Left renal pelvis (tissue), 4 donors: ENCODE measurements at places on chromosomes 7 and 10. TPM values are rescaled to one million over a fixed set of nuclear protein-coding genes. Genes with fewer than 3 reads are reported as not detected.

DNA sequence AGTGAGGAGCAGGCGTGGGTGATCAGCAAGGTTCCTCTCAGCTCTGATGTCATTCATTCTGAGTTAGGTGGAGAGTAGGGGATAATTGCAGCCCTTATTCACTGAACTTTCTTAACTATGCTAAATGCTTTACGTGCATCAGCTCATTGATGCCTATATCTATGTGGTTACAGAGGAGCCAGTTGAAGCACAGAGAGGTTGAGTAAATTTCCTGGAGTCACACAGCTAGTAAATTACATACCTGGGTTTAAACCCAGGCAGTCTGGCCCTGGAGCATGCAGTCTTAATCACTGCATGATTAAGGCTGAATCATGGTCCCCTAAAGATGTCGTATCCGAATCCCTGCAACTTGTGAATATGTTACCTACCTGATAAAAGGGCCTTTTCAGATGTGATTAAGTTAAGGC is 99.6 kb downstream of the GRK5 start:
- DNase-seq: no peak

DNA sequence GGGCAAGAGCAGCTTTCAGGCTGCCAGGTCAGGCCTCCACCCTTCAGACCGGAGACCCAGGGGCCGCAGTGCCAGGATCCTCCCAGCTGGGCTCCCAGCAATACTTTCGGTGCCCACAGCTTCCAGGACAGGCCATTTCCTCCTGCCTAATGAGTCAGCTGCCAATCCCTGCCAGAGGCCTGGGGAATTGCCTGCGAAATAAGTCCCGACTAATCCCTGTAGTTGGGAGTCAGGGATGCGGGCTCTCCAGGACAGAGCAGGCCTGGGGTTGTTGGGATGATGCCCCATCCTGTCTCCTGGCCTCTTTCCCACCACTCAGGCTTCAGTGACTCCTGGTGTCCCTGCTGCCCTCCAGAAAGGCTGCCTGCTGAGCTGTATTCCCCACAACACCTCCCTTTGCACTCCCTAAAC is 143.5 kb upstream of the UNC5B start:
- no peak for DNase-seq

ABCC2 gene
- 10.0 TPM for polyA plus RNA-seq

STRIP2 gene
- polyA plus RNA-seq: 3.4 TPM

MOGAT3 gene
- polyA plus RNA-seq: 0.10 TPM

CADPS2 gene
- polyA plus RNA-seq: 48.9 TPM
